ENCODE measurements at places on chromosomes 4 and X.

GRCh38 chr4:37879365-37879764 lies 11.5 kb upstream of the TBC1D1 start:
- DNase-seq = no peak

GRCh38 chr4:54658252-54659093 lies 716 bp downstream of the KIT start:
- no peak for DNase-seq

DNA sequence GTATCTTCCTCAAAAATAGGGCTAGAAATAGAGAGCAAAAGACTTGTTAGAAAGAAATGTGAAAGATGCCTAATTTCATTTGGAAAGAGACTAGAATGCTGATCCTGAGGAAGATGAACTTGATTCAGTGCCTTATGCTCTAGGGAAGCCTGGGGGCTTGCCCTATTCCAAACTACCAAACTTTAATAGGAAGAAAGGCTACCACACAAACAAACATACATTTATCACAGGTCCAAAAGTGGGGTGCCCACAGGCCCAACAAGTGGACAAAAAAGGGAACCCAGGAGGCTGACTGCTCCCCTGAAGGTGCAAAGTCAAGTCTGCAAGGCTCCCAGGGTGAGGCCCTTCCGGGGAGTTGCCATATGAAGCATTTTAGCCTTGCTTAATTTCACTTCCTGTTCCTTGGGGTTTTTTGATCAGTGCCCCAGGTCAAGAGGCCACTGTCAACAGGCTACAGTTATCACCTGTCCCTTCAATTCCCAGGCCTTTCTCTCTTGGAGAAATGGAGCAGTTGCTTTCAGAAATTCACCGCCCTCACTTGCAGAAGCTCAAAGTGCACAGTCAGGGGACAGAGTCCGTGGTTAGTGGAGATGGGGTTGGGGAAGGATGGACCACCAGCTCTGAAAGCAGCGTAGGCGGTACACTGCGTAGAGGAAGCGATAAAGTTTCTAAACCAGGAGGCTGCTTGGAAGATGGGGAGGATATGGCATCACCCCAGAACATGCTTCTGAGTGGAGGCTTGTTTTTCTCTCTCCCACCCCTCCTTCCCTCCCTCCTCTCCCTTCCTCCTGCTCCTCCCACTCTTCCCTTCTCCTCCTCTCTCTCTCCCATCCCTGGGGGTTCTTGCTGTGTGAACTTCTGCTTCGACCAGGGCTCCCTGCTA lies 36.4 kb downstream of the TMEM154 start:
- no peak for DNase-seq

DNA sequence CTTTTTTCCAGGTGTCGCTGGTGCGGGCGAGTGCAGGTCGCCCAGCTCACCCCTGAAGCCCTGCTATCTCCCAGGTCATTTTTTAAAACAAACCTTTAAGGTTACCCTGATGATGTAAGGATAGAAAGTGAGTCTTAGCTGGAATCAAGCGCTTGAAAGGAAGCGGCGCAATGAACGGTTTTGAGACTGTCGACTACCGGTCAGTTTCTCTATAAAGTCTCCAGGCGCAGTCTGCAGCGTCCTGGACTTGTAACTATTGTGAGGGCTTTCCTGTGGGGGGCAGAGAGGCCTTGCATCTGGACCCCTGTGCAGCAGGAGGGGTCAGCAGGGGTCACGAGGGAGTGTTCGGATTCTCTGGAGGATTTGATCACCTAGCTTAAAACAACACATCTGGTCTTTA lies 1.6 kb downstream of the KIT start:
- DNase-seq = no peak

DNA sequence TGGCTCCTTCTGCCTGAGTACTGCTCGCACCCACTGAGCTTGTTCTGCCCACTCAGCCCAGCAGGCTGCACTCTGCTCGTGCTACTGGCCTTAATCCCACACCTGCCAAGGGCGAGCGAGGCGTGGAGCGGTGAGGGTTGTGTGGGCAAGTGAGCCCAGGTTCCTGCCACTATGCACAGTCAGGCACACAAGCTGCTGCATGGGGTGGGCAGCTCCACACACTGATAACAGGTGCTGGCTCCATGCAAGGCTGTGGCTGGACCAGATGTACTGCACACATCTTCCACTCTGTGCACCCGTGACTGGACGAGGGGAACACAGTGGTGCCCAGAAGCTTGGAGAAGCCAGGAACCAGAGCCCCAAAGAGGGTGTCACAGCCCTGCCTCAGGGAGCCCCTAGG lies 184.3 kb upstream of the NUDT6 start:
- no peak for DNase-seq

GRCh38 chr4:187064033-187064432 lies 340.4 kb upstream of the FAT1 start:
- no peak for DNase-seq

DNA sequence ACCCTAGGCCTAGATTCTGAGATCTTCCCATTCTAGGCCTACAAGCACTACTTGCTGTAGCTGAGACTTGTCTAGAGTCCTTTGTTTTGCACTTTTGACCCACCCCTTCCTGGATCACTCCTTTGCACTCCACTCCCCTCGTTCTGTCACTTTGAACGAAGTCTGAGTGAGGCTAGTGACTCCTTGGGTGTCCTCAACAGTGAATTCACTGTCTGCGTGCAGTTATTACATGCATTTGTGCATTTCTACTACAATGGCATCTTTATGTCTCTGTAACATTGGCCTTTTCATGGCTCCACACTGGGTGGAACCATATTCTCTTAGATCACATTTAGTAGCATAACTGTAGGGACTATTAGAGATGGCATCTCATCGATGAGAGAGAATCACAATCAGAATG lies 50.5 kb downstream of the OCRL start:
- no peak for DNase-seq

DNA sequence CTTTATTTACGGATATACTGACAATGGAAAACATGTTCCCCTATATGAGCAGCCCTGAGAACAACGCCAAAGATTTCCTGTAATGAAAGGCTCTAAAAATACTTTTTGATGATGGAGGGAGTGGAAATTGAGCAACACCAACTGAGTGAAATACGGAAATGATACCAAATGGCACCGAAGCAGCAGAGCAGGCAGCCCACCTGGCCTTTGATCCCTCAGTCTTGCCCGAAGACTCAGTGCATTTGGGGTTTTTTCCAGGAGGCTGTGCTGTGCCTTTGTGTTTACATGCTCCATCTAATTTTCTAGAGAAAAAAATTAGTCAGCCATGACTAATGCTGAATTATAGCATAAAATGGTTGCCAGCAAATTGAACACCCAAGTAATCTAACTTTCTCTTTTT lies 169.9 kb upstream of the RBPJ start:
- no peak for DNase-seq

GRCh38 chrX:10474913-10475568 lies 145.3 kb downstream of the MID1 start:
- DNase-seq = no peak

- DNase-seq = no peak
Measured at GRCh38 chr4:26217961-26218676, 102.7 kb upstream of the RBPJ start.

GRCh38 chrX:123263270-123263669 lies 79.2 kb downstream of the GRIA3 start:
- DNase-seq = no peak

GRCh38 chr4:181677621-181678020 lies 565.6 kb upstream of the TENM3 start:
- no peak for DNase-seq

- DNase-seq = no peak
Measured at GRCh38 chrX:112851161-112851779, 10.6 kb upstream of the AMOT start.

DNA sequence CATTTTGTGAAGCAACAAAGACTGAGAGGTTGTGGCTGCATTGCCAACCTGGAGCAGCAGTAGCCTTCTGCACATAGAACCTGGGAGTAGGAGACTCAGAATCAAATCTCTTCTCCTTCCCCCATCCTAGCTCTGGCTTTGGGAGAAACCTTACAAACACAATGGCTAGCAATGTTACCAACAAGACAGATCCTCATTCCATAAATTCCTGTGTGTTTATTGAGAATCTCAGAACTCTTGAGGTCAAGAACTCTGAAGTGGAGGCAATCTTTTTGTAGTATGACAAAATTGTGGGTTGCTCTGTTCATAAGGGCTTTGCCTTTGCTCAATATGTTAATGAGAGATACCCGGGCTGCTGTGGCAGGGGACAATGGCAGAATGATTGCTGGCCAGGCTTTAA lies 406.7 kb upstream of the SPANXN1 start:
- no peak for DNase-seq

DNA sequence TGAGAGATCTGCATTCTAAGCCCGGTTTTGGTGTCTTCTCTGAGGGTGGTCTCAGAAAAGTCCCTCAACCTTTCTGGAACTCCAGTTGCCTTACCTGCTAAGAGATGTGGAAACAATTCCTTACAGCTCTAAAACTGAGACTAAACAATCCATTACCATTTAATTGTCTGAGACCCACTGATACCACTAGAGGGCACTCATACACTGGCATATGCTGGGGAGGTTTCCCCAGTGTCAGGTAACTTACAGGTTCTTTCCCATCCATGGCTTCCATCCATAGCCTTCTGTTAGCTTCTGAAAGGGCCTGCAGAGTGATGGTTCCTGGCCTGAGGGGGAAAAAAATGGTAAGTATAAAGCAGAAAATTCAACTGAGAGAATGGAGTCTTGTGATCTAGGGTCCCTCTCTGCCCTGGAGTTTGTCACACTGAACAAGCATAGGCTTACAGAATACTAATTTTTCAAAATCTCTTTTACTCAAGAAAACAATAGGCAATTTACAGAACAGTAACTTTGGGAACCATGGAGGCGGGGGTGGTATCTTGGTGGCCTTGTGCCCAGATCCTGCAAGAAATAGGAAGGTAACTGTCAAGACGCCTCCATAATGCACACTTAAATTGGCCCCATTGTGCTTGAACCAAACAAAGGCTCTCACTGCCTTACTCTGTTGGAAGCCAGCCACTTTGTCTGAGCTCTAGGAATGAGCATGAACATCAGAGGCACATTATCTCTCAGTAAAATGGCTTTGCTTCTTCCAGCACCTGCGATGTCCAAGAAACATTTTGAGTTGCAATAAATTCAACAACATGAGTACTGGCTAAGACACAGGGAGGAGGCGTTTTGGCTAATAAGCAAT lies 236.1 kb downstream of the OPHN1 start:
- DNase-seq = no peak

GRCh38 chr4:115128037-115128436 lies 14.6 kb upstream of the NDST4 start:
- DNase-seq = no peak

GRCh38 chr4:40846532-40846931 lies 96.8 kb downstream of the NSUN7 start:
- no peak for DNase-seq

GRCh38 chr4:151535366-151535765 lies 126.4 kb downstream of the FHIP1A start:
- no peak for DNase-seq

DNA sequence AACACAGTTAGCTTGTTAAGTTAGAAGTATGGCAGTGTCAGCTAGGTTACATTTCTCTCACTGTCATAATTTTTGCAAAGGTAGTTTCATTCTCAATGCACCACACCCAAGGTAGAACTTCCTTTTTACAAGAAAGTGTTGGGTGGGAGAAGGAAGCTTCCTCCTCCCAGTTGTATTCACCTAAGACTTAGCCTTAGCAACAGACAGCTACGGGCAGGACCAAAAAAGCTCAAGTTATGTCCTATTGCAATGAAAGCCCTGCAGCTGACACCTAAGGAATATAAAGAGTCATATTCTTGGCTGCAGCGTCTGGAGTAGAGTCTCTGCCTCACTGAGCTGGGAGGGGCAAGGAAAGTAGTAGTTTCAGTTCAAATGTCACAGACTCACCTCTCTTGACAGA lies 25.1 kb upstream of the PRDM8 start:
- no peak for DNase-seq

GRCh38 chr4:102055805-102056204 lies 265.3 kb downstream of the BANK1 start:
- no peak for DNase-seq

GRCh38 chrX:134736356-134736755 lies 78.1 kb upstream of the PLAC1 start:
- no peak for DNase-seq

- no peak for DNase-seq
Measured at GRCh38 chr4:1240721-1241465, 8.0 kb downstream of the CTBP1 start.

DNA sequence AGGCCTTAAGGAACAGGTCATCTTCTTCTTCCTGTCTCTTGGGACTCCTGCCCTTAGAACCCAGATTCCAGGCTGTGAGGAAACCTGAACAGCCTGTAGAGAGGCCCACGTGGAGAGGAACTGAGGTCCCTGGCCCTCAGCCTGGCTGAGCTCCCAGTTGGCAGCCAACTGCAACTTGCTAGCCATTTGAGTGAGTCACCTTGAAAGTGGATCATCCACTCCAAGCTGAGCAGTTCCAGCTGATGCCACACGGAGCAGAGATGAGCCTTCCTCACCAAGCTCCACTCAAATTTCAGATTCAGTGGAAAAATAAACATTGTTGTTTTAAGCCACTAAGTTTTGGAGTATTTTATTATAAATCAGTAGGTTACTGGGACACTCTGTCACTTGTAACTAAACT lies 392.5 kb downstream of the BCOR start:
- DNase-seq = no peak

DNA sequence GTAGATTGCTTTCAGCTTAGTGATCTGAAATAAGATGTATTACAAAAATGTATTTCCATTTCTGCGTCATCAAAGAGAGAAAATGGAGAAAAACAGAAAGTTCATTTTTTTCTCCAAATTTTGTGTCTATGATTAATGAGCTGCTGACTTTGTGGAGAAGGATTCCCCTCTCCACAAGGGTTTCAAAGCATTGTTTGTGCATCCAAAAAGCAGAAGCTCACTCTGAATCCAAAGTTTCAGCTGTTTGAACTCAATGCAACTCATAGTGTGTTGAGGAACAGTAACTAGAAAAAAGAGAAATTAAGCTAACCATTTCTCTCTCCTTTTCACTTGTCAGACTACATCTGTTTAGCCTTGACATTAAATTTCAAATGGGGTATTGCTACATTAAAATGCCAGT lies 62.9 kb upstream of the SLC7A11 start:
- DNase-seq = no peak

DNA sequence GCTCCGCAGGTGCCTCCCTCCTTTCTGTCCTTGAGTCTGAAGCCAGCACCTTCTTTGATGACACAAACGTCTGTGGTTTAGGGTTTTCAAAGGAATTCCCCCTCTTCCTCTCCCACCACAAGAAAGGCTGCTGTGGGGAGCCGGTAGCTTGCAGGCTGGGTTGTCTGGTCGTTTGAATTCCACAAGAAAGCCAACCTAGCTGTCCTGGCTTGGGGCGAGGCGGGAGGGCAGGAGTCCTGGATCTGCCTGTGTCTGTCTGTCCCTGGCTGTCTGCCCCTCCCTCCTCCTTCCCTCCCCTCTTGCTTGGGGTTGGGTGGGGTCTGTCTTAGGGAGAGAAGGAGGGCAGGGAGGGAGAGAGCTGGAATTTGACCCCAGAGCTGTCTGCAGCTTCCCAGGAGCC lies 56.3 kb downstream of the SHROOM2 start:
- DNase-seq = no peak

- DNase-seq = no peak
Measured at GRCh38 chrX:9884031-9884779, 83.0 kb upstream of the CLDN34 start.

GRCh38 chrX:96575011-96575410 lies 109.6 kb upstream of the DIAPH2 start:
- no peak for DNase-seq
